Brain (organoid and tissue), 16 donors: ENCODE measurements at places on chromosomes 5 and 9. TPM values are rescaled to one million over a fixed set of nuclear protein-coding genes. Genes with fewer than 3 reads are reported as not detected.

AFAP1L1 gene
- polyA plus RNA-seq = 6.2 TPM

AQP3 gene
- polyA plus RNA-seq = 0.90 TPM

DNA sequence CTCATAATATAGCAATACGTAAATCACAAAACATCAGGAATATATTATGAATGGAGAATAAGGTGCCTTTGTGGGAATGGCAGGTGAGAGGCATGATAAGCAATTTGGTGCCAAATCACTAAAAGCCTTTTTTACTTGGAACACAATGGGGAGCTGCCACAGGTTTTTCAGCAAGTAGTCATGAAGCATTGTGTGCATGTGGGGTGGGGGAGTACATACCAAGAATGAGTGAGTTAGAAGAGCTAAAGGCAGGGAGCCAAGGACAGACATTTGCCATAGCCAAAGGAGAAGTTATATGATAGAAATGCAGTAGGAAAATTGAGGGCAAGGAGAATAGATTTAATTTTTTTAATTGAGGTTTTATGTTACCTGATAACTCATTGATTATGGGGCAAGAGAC lies 445.0 kb upstream of the SMC2 start:
- no peak for DNase-seq

DNA sequence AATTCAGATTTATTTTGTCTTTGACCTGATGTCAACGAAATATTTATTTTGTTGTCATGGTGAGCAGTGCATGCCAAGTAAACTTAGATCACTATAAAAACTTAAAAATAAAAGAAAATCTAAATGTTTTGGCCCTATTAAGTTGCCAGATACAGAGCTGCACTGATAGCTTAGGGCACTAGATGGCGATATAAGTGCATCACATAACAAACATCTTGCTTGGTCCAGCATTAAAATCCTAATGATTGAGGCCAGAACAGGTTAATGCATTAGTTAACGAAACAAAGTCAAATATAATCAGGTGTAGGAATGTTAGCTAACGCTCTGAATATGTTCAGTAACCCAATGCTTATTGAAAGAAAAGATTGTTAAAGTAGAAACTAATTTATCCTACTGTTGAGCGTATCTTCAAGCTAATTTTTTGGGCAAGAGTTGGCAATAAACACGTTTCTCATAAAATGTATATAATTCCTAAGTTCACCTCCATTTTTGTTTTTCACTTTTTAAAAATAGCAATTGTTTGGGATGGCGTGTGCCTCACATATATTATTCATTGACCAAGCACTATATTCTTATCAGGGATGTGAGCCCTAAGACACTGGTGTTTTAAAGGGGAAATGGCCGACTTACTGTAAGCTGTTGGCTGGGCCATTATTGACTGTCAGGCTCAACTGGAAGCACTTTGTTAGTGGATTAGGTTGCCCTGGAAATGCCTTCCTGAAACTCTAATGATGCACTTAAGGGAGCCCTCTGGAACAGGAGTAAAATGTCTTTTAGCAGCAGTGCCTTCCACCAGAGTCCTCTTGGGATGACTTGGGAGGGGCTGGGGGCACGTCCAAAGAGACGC lies 33.3 kb downstream of the KCTD16 start:
- DNase-seq = peak; percentile 91
